ENCODE measurements at places on chromosomes 16 and 17. TPM values are rescaled to one million over a fixed set of nuclear protein-coding genes. Genes with fewer than 3 reads are reported as not detected.

EXOC3L1 gene
- 0.39 TPM for total RNA-seq

FOXN1 gene
- not detected for total RNA-seq

CHST5 gene
- not detected for total RNA-seq

TMC8 gene
- total RNA-seq: not detected

ELMO3 gene
- total RNA-seq: 0.48 TPM

CASKIN1 gene
- not detected for total RNA-seq

KRT36 gene
- total RNA-seq: not detected

CUEDC1 gene
- total RNA-seq: 6.4 TPM

TNK1 gene
- 0.78 TPM for total RNA-seq

SLC6A2 gene
- total RNA-seq: not detected

DPEP3 gene
- total RNA-seq: not detected

RANGRF gene
- 10.7 TPM for total RNA-seq

NKD1 gene
- total RNA-seq: 14.2 TPM

GPRC5B gene
- 1.6 TPM for total RNA-seq

Data from RPMI7951 (cell line).